Activated CD4-positive, alpha-beta T cell treated with anti-CD3 and anti-CD28 coated beads for 36 hours (primary cell): ENCODE measurements at places on chromosomes 7 and 10. TPM values are rescaled to one million over a fixed set of nuclear protein-coding genes. Genes with fewer than 3 reads are reported as not detected.
A peak's percentile ranks its signal among the peaks of the same experiment; 100 is the strongest.

NYAP1 gene
- 0.21 TPM for total RNA-seq

LRRC72 gene
- not detected for total RNA-seq

MSMB gene
- total RNA-seq, result not detected

SPDYE11 gene
- total RNA-seq, result not detected

AKR1C3 gene
- 0.75 TPM for total RNA-seq

TRIM50 gene
- total RNA-seq, result not detected

DNA sequence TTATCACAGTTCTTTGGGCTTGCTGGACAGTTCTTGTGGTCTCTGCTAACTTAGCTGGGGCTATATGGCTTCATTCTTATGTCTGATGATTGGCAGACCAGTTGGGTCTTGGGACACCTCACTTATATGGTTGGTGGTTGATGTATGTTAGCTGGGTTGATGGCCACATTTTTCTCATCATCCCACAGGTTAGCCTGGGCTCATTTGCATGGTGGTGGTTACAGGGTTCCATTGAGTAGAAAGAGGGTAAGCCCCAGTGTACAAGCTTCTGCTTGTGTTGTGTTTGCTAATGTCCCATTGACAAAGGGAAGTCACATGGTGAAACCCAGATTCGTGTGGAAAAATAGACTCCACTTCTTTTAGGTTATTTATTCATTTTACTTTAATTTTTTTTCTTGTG is 40.6 kb downstream of the TMEM60 start:
- H3K27me3 ChIP-seq, result no peaks in the 10 kb centered on the region
- H3K27ac ChIP-seq, result peak overlapping the region; percentile 19
- no peaks in the 10 kb centered on the region for H3K36me3 ChIP-seq
- peak; percentile 20 for DNase-seq

GRCh38 chr7:148611692-148612091 is 21.1 kb downstream of the C7orf33 start:
- H3K4me3 ChIP-seq, result no peak overlapping the region
- H3K27ac ChIP-seq, result no peak overlapping the region
- H3K36me3 ChIP-seq, result no peaks in the 10 kb centered on the region
- peaks cover 12% of the 10 kb centered on the region for H3K4me1 ChIP-seq
- peaks cover 2% of the 10 kb centered on the region for H3K27me3 ChIP-seq
- no peak for DNase-seq

- no peak overlapping the region for H3K4me3 ChIP-seq
- H3K36me3 ChIP-seq, result no peaks in the 10 kb centered on the region
- no peak overlapping the region for H3K27ac ChIP-seq
- no peak for DNase-seq
Measured at GRCh38 chr7:17463511-17464085, 165.1 kb downstream of the AHR start.

DNA sequence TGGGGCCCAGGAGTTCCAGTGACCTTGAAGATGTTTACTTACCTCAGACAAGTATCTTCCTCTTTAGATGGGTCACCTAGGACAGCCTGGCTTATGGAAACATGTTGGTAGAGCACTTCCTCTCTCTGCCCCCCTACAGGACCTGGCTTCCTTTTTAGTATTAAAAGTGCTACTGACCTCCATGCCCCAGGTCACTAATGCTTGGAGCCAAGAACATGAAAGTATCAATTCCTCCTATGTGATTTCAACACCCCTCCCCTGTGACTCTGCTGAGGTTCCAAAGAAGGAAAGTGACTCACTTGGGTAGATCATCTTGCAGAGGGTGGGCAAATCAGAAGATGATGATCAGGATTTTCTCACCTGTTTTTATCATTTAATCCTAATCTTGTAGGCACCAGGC is 125.3 kb upstream of the CCDC6 start:
- no peak for DNase-seq
- H3K36me3 ChIP-seq, result peaks cover 6% of the 10 kb centered on the region
- H3K4me3 ChIP-seq, result no peak overlapping the region
- H3K27ac ChIP-seq, result peak overlapping the region; percentile 53
- peaks cover 9% of the 10 kb centered on the region for H3K4me1 ChIP-seq
- no peaks in the 10 kb centered on the region for H3K27me3 ChIP-seq

DNA sequence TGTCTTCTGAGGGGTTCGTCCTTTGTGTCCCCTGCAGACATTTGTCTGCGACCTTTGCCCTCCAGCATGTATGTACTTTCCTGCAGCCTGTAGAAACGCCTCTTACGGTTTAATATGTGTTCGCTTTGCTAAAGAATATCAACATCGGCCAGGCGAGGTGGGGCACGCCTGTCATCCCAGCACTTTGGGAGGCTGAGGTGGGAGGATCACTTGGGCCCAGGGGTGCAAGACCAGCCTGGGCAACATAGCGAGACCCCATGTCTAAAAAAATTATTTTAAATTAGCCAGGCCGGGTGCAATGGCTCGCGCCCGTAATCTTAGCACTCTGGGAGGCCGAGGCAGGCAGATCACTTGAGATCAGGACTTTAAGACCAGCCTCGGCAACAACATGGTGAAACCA is 15.5 kb downstream of the ALKBH4 start:
- H3K27ac ChIP-seq, result no peak overlapping the region
- H3K4me3 ChIP-seq, result no peak overlapping the region
- H3K4me1 ChIP-seq, result no peaks in the 10 kb centered on the region
- DNase-seq, result no peak
- peaks cover 5% of the 10 kb centered on the region for H3K36me3 ChIP-seq

- no peak overlapping the region for H3K4me3 ChIP-seq
- no peaks in the 10 kb centered on the region for H3K36me3 ChIP-seq
- DNase-seq, result peak; percentile 46
- no peaks in the 10 kb centered on the region for H3K27me3 ChIP-seq
Measured at GRCh38 chr7:28174442-28174841, 6.2 kb downstream of the JAZF1 start.

DNA sequence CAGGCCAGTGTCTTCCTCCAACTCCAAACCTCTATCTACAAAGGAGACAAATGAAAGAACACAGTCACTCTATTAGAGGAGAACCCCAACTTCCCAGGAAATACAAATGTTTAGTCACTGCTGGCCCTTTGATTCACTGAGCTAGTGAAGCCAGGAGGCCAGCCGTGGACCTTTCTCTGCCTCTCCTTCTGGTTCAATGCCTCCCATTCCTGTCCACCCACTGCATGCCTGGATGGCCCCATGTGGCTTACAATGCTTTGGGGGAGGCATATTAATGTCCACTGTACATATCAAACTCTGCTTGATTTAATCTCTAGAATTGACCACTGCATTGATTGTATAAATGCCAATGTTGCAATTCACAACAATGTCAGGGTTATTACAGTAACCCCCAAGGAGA is 687.3 kb downstream of the KCNMA1 start:
- no peak for DNase-seq
- no peaks in the 10 kb centered on the region for H3K36me3 ChIP-seq
- H3K4me1 ChIP-seq, result no peaks in the 10 kb centered on the region
- peaks cover 2% of the 10 kb centered on the region for H3K27me3 ChIP-seq
- H3K27ac ChIP-seq, result no peak overlapping the region
- no peak overlapping the region for H3K4me3 ChIP-seq

GRCh38 chr10:72349438-72349837 is 5.3 kb downstream of the DNAJB12 start:
- no peak overlapping the region for H3K4me3 ChIP-seq
- H3K27ac ChIP-seq, result no peak overlapping the region
- no peaks in the 10 kb centered on the region for H3K27me3 ChIP-seq
- H3K4me1 ChIP-seq, result peaks cover 35% of the 10 kb centered on the region
- no peak for DNase-seq
- H3K36me3 ChIP-seq, result peaks cover 19% of the 10 kb centered on the region

GRCh38 chr7:16999541-17000267 is 117.9 kb upstream of the AGR3 start:
- no peaks in the 10 kb centered on the region for H3K36me3 ChIP-seq
- peak overlapping the region; percentile 43 for H3K27ac ChIP-seq
- peaks cover 2% of the 10 kb centered on the region for H3K27me3 ChIP-seq

DNA sequence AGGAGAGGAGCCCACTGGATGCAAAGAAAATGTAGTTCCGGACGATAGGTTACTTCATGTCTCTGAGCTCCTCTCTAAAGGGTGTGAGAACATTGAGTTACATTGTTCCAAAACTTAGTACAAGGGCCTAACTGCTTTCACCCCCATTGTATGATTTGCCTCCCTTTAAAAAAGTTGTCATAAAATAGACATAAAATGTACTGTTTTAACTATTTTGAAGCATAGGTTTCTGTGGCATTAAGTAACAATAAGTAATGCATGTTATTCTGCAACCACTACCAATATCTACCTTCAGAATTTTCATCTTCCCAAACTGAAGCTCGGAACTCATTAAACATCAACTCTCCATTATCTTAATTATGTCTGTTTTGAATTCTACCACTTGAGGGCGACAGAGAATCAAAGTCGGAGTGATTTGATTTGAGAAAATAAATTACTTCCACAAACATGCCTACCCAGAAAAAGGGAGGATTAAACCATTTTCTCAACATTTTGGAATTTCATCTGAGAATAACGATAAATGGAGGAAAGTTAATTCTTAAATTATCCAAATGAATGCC is 2.7 kb downstream of the IGFBP1 start:
- peaks cover 50% of the 10 kb centered on the region for H3K27me3 ChIP-seq
- H3K36me3 ChIP-seq, result no peaks in the 10 kb centered on the region
- DNase-seq, result no peak
- H3K27ac ChIP-seq, result no peak overlapping the region
- H3K4me3 ChIP-seq, result no peak overlapping the region

GRCh38 chr10:104686829-104687228 is 45.7 kb downstream of the SORCS3 start:
- H3K27me3 ChIP-seq, result peaks cover 26% of the 10 kb centered on the region
- no peaks in the 10 kb centered on the region for H3K4me1 ChIP-seq
- no peak overlapping the region for H3K4me3 ChIP-seq
- H3K36me3 ChIP-seq, result no peaks in the 10 kb centered on the region
- no peak overlapping the region for H3K27ac ChIP-seq
- DNase-seq, result no peak

GRCh38 chr10:6592080-6592479 is 12.0 kb upstream of the PRKCQ start:
- H3K27ac ChIP-seq, result peak overlapping the region; percentile 87
- no peaks in the 10 kb centered on the region for H3K27me3 ChIP-seq
- DNase-seq, result no peak
- peak overlapping the region; percentile 16 for H3K4me3 ChIP-seq
- H3K4me1 ChIP-seq, result peaks cover 90% of the 10 kb centered on the region

- H3K4me3 ChIP-seq, result no peak overlapping the region
- no peaks in the 10 kb centered on the region for H3K27me3 ChIP-seq
- no peak for DNase-seq
Measured at GRCh38 chr10:131944976-131945695, 36.6 kb downstream of the BNIP3 start.

GRCh38 chr10:125781374-125781773 is 5.8 kb upstream of the MMP21 start:
- DNase-seq, result no peak
- no peaks in the 10 kb centered on the region for H3K4me1 ChIP-seq
- H3K36me3 ChIP-seq, result no peaks in the 10 kb centered on the region

DNA sequence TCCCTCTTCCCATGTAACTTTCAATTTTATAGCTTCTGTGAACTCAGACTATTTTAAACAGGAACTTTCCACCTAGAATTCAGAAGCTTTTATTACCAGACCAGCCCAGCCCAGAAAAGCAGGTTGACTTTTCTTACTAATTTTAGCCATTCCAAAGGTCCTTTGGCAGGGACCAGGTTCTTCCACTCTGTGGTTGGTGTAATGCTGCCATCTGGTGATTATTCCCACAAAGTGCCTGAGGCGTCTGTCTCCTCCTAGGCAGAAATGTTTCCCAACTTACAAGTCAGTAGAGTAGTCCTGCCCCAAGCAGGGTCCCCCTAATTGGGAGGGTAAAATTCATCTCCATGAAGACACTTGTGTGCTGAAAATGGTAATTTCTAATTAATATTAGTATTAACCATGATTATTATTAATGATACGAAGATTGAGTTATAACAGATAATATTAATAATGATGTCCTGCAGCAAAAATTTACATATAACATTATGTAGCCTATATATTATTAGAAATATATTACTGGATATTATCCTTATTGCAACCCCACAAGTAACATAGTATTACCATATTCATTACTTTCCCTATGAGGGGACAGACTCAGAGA is 53.0 kb upstream of the PPP1R17 start:
- H3K36me3 ChIP-seq, result no peaks in the 10 kb centered on the region
- H3K27me3 ChIP-seq, result no peaks in the 10 kb centered on the region
- H3K4me1 ChIP-seq, result no peaks in the 10 kb centered on the region

DNA sequence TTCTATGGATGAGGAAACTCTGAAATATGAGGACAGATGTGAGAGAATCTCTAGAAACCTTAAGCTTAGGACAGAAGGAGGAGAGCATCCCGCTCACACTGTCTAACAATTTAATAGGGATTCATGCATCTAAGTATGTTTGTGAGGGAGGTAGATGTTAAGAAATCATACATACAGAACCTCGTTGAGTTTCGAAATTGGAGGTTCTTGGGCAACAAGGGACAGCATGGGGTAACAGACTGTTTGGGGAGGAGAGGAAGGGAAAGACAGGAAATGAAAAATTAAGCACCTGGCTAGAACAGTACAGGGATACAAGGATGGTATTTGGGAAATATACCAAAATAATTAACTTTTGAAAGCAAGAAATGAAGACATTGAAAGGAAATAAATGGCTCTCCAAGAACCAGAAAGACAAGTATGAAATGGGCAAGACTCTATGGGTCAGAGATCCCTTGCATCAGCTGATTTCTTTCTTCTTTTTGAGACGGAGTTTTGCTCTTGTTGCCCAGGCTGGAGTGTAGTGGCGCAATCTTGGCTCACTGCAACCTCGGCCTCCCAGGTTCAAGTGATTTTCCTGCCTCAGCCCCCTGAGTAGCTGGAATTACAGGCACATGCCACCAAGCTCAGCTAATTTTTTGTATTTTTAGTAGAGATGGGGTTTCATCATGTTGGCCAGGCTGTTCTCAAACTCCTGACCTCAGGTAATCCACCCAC is 207.9 kb downstream of the CTNNA3 start:
- no peak for DNase-seq
- no peak overlapping the region for H3K4me3 ChIP-seq
- H3K27me3 ChIP-seq, result peaks cover 3% of the 10 kb centered on the region
- peaks cover 2% of the 10 kb centered on the region for H3K4me1 ChIP-seq

GRCh38 chr7:37027104-37027503 is 302.8 kb upstream of the AOAH start:
- no peak overlapping the region for H3K4me3 ChIP-seq
- peak overlapping the region; percentile 58 for H3K27ac ChIP-seq
- no peaks in the 10 kb centered on the region for H3K27me3 ChIP-seq
- peaks cover 40% of the 10 kb centered on the region for H3K36me3 ChIP-seq
- DNase-seq, result no peak

DNA sequence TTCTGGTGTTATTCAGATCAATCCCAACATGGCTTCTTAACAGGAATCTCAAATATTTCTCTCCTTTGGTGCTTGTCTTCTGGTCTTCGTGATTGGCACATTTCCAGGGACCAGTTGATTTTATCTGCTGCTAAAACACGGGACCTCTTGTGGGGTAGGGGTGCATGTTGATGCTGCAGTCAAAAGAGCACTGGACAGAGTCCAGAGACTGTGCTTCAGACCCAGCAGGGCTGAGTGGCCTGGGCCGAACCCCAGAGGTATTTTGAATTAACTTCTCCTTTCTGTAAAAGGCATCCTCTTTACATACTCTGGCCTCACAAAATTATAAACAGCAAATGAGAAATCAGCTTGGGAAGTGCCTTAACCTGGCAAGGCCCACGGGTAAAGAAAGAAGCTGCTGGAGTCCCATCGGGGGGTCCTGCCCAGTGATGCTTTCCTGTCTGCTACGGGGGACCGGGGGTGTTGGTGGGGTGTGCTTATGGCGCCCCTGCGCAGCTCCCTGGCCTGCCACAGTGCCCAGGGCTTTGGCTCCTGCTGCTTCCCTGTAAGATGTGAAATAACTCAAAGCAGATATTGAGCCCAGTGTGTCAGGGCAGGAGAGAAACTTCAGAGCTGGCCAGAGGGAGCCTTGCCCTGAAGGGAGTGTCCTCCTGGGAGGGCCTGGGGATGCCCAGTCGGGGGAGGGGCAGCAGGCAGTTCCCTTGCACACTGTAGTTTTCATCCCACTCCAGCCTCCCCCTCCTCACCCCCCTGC is 230.5 kb downstream of the TCF7L2 start:
- no peaks in the 10 kb centered on the region for H3K27me3 ChIP-seq
- H3K27ac ChIP-seq, result no peak overlapping the region
- no peak for DNase-seq
- H3K36me3 ChIP-seq, result no peaks in the 10 kb centered on the region
